ENCODE measurements at places on chromosomes 2 and 18.

GRCh38 chr2:203687165-203687564, 19.3 kb upstream of the CD28 start:
- no peak for DNase-seq

DNA sequence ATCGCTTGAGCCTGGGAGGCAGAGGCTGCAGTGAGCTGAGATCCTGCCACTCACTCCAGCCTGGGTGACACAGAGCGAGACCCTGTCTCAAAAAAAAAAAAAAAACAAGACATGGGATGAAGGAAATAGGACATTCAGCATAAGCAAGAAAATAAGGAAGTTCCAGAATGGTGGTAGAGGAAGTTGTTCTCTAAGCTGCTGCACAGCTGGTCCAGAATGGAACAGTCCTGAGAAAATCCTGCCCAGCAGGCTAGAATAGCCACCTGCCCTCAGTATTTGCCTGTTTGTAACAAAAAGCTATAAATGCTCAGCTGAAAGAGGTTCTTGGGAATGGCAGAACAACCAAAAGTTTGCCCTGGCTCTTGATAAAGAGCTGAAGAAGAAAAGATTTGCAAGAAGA, 11.1 kb upstream of the MAPRE3 start:
- DNase-seq, result no peak

DNA sequence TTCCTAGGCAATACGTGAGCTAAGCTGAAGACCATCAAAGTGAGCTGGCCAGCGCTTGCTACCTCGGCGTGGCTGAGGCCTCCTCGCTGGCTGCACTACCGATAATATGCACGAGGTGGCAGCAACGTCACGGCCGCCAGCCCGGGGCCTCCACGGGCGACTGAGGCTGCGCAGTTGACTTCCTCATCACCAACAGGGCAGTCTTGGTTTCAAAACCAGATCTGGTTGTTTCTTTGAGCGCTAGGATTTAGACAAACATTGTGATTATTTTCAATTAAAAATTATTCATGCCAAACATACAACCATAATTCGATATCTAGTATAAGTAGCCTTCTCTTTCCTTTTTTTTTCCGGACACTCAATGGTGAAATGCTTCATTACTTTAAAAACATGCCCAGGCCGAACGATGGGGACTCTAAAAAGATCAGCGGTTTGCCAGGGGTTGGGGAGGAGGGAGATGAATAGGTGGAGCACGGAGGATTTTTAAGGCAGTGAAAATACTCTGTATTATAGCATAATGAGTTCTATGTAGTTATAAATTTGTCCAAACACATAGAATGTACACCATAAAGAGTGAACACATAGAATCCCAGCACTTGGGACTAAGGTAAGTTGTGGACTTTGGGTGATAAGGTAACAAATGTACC, 52.0 kb downstream of the CYBRD1 start:
- DNase-seq, result peak; percentile 80

DNA sequence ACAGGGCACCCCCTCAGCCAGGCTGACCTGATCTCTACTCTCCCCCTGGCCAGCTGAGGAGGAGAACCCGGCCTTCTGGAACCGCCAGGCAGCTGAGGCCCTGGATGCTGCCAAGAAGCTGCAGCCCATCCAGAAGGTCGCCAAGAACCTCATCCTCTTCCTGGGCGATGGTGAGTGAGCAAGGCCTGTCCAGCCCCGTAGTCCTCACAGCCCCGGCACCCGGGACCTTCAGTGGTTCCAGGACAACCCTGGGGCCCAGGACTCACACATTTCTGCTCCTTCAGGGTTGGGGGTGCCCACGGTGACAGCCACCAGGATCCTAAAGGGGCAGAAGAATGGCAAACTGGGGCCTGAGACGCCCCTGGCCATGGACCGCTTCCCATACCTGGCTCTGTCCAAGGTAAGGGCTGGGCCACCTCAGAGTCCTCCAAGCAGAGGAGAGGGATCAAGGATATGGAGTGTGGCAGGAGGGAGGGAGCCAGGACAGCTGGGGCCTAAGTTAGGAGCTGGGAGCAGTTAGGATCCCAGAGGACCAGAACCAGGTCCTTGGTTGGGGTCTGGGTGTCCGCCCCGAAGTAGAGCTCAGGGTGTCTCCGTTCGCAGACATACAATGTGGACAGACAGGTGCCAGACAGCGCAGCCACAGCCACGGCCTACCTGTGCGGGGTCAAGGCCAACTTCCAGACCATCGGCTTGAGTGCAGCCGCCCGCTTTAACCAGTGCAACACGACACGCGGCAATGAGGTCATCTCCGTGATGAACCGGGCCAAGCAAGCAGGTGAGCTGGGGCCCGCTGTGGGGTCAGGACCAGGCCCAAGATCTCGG, 555 bp downstream of the ALPI start:
- DNase-seq, result no peak
